ENCODE measurements at places on chromosomes 12 and 14.

- no peak for DNase-seq
Observed at GRCh38 chr12:104963757-104964156, 5.7 kb upstream of the SLC41A2 start.

DNA sequence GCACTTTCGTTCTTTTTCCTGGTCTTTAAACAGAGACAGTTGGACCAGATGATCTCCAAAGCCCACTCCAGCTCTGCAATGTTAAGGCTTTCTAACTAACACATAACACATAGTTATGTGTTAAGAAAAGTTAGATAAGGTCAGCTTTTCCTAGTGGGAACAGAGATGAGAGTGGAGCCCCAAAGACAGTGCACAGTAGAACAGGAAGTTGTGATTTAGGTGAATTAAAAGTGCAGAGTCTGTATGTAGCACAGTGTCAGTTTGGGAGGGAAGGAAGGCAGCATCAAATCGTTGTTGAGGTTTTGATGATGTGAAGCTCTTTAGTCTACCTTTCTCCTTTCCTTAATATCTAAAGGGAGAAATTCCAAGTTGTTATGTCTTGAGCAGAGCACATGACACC lies 31.7 kb downstream of the PRORP start:
- DNase-seq: no peak

DNA sequence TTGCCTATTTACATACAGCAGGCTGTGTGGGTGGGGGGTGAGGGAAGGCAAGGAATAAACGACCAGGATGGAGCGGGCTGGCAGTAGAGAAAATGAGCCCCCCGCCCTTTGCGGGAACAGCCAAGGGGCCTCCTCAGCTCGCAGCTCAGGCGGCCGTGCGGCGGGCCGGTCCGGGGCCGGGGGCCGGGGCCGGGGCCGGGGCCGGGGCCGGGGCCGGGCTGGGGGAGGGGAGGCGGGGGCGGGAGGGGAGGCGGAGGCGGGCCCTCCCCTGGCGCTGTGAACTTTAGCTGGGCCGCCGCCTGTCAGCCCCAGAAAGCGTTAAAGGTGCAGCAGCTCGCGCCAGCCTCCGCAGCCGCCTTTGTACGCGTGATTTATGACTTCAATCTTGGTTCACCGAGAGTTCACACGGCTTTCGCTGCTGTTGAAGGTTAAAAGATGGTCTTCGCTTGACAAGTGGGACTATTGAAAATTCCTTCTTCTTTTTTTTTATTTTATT lies 28.8 kb downstream of the HOXC4 start:
- no peak for DNase-seq

DNA sequence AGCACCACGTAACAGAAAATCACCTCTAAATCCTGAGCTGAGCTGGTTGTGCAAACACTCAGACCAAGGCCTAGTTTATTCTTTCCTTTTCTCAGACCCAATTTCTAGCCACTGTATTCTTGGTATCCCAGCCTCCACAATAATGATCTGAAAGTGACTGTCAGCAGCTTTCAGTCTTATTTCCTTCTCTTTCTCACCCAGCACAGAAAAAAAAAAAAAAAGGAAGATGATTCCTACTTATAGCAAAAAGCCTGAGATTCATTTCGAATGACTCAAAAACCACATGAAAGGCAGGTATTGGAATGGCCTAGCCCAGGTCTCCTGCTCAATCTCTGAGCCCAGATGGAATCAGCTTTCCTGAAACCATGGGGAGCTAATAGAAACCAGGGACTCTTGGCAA lies 298.6 kb upstream of the PPFIA2 start:
- DNase-seq: peak; percentile 43

- DNase-seq: peak; percentile 56
Observed at GRCh38 chr14:23141706-23142444, 22.8 kb upstream of the CEBPE start.

GRCh38 chr14:92597906-92598905 lies 84.6 kb downstream of the RIN3 start:
- DNase-seq: no peak

- no peak for DNase-seq
Observed at GRCh38 chr12:10959804-10960203, 20.7 kb upstream of the TAS2R14 start.

Data from astrocyte (in vitro differentiated cells and primary cell).